Progenitor cell of endocrine pancreas (in vitro differentiated cells): ENCODE measurements at places on chromosomes 2 and 18. TPM values are rescaled to one million over a fixed set of nuclear protein-coding genes. Genes with fewer than 3 reads are reported as not detected.
A peak's percentile ranks its signal among the peaks of the same experiment; 100 is the strongest.

- peaks cover 4% of the 10 kb centered on the region for H3K27me3 ChIP-seq
- no peaks in the 10 kb centered on the region for H3K4me1 ChIP-seq
- no peaks in the 10 kb centered on the region for H3K36me3 ChIP-seq
- H3K27ac ChIP-seq: no peak overlapping the region
Observed at GRCh38 chr18:10153924-10154752, 240.3 kb downstream of the VAPA start.

DNA sequence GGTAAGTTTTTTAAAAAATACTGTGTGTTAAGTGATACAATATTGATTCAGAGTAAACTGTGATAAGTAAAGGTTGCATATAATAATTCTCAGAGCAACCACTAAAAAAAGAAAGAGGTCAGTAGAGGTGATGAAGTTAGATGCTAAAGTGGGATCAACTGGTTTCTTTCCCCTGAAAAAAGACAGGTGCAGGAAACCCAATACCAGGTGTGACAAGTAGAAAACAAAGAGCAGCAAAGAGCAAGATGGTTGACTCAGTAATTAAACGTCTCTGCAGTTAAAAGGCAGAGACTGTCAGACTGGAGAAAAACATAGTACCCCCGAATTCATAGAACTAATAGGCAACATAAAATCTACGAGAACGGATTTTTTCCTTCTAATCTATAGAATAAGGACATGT is 128.3 kb downstream of the ATP9B start:
- H3K4me1 ChIP-seq: peaks cover 5% of the 10 kb centered on the region
- no peak overlapping the region for H3K4me3 ChIP-seq
- no peak for DNase-seq
- H3K27ac ChIP-seq: peak overlapping the region; percentile 31
- H3K36me3 ChIP-seq: peaks cover 7% of the 10 kb centered on the region

- H3K36me3 ChIP-seq: no peaks in the 10 kb centered on the region
- peak overlapping the region; percentile 55 for H3K27ac ChIP-seq
- no peak for DNase-seq
- no peak overlapping the region for H3K4me3 ChIP-seq
Observed at GRCh38 chr18:28707006-28707405, 530.1 kb upstream of the CDH2 start.

GRCh38 chr2:72263043-72263775 is 115.5 kb upstream of the CYP26B1 start:
- no peak overlapping the region for H3K27ac ChIP-seq
- DNase-seq: no peak
- H3K4me1 ChIP-seq: peaks cover 19% of the 10 kb centered on the region
- H3K27me3 ChIP-seq: no peaks in the 10 kb centered on the region

DNA sequence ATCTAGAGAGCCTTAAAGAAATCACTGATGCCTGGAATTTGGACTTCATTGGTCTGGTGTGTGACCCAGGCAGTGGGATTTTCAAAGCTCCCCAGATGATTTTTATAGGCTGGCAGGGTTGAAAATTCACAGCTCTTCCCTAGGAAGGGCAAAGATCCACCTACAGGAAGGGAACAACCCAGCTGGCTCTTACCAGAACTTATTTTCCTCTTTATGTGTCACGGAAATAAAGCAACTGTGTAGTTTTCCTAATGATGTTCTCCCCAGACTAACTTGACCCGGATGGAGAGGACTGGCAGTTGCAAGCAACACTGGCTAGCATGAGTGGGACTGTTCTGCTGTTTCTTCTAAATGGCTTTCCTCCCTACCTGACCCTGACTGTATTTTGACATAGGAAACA is 235.6 kb downstream of the ALPK2 start:
- no peak overlapping the region for H3K27ac ChIP-seq
- no peak overlapping the region for H3K4me3 ChIP-seq
- DNase-seq: no peak
- peaks cover 48% of the 10 kb centered on the region for H3K36me3 ChIP-seq

The IL37 gene
- not detected in 2 replicates for total RNA-seq

The MC4R gene
- total RNA-seq: not detected in 2 replicates

DNA sequence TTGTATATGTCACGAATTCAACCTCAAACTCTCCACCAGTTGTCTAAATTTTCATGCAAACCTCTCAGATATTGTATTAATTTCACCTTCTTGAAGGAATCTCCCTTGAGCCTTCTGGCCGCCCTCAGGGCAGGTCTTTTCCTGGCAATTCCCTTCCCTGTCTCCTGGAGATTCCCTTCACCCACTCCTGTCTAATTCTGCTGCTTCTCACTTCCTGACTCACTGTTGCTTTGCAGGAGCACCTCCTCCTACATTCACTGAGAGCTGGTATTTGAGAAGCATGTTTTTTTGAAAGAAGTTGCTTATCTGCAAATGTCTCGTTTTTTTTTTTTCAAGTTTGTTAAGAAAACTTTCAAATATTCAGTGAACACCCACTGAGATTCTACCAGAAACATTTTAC is 79.9 kb upstream of the OTOS start:
- no peak overlapping the region for H3K27ac ChIP-seq
- no peaks in the 10 kb centered on the region for H3K36me3 ChIP-seq
- DNase-seq: no peak

GRCh38 chr2:19255481-19255880 is 102.9 kb downstream of the OSR1 start:
- H3K27ac ChIP-seq: peak overlapping the region; percentile 31
- no peak overlapping the region for H3K4me3 ChIP-seq
- peaks cover 2% of the 10 kb centered on the region for H3K4me1 ChIP-seq

The TTN gene
- 12.2 and 17.3 TPM in 2 replicates for total RNA-seq

GRCh38 chr18:8797206-8797605 is 91.8 kb downstream of the MTCL1 start:
- no peak overlapping the region for H3K4me3 ChIP-seq
- no peak for DNase-seq
- peaks cover 72% of the 10 kb centered on the region for H3K4me1 ChIP-seq
- no peaks in the 10 kb centered on the region for H3K27me3 ChIP-seq

DNA sequence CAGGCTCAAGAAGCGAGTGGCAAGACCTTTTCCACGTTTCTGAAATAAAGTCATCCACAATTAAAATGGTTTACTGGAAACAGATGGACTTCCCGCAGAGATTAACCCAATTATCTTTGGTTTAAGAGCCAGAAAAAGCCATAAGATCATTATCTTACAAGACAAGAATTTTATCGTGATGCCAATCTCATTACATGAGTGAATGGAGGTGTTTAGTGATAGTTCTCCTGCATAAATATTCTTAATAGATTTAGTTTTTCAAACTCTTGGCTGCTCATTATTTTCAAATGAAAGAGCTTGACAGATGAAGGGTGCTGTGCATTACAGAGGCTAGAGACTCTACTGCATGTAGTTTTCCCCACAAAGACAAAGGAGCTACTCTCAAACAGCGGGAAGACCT is 1028.4 kb upstream of the PIK3C3 start:
- no peak overlapping the region for H3K4me3 ChIP-seq
- H3K4me1 ChIP-seq: peaks cover 12% of the 10 kb centered on the region
- DNase-seq: no peak
- H3K27ac ChIP-seq: no peak overlapping the region
- no peaks in the 10 kb centered on the region for H3K27me3 ChIP-seq
- no peaks in the 10 kb centered on the region for H3K36me3 ChIP-seq

The OSBPL6 gene
- 2.0 and 2.4 TPM in 2 replicates for total RNA-seq

DNA sequence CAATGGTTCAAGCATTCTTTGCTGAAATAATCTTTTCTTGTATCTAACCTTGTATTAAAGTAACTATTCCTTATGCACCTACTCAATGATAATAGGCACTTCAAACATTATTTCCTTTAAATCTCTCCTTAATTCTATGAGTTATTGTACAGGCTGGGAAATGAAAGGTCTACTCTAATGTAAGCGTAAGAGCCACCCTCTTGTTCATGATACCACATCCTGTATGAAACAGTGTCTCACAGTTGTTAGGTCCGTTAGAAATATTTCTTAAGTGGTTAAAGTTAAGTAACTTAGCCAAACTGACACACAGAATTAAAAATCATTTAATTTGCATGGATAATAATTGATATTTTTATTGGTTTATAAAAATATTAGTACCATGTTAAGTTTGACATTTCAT is 162.5 kb upstream of the RPRM start:
- DNase-seq: no peak
- no peak overlapping the region for H3K4me3 ChIP-seq
- no peaks in the 10 kb centered on the region for H3K27me3 ChIP-seq
- no peak overlapping the region for H3K27ac ChIP-seq

DNA sequence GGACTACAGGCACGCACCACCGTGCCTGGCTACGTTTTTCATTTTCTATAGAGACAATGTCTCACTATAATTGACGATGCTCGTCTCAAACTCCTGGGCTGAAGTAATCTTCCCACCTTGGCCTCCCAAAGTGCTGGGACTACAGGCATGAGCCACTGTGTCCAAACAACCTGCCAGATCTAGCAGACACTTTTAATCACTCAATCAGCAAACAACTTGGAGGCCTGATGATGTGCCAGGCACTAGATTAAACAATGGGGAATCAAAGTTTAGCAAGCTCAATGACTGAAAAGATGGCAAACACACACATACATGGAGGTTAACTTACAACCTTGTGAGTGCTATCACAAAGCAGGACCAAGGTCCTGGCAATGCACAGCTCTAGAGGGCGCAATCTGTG is 29.8 kb upstream of the RMP24 start:
- H3K27ac ChIP-seq: no peak overlapping the region
- no peaks in the 10 kb centered on the region for H3K27me3 ChIP-seq
- no peak overlapping the region for H3K4me3 ChIP-seq
- no peaks in the 10 kb centered on the region for H3K36me3 ChIP-seq

The SCYGR4 gene
- not detected in 2 replicates for total RNA-seq

DNA sequence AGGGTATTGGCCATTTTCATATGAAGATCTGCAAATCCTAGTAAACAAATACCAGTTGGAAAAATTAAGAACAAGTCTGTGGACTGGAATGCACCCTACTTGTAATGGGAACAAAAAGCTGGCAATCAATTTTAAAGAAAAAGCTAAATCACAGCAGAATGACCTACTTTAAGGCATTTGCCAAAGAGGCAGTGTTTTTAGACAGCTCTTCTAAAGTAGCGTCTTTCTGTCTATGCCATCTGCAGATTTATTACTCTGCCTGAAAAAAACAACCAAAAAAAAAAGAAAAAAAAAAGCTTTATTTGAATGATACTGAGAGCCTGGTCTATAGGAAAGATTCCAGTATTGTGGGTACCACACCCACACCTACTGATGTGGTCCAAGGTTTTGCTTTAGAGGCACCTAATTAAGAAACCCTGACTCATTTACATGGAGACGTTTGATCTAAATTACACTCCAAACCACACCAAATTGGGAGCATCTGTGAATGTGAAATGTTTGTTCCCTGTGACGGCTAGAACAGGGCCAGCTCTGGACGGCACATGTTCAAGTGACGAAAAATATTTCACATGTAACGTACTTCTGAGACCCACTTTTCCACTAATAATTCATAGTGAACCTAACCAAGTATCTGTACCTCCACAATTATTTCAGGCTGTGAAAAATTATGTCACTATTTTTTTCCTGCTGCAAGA is 597.1 kb downstream of the ARHGAP15 start:
- peaks cover 11% of the 10 kb centered on the region for H3K27me3 ChIP-seq
- no peak overlapping the region for H3K27ac ChIP-seq
- H3K36me3 ChIP-seq: no peaks in the 10 kb centered on the region
- no peak for DNase-seq

The STARD6 gene
- not detected in 2 replicates for total RNA-seq

GRCh38 chr18:12038082-12038638 is 55.5 kb upstream of the ANKRD62 start:
- peak overlapping the region; percentile 38 for H3K27ac ChIP-seq
- peaks cover 1% of the 10 kb centered on the region for H3K36me3 ChIP-seq
- no peak for DNase-seq
- H3K4me3 ChIP-seq: peak overlapping the region; percentile 62
- H3K4me1 ChIP-seq: no peaks in the 10 kb centered on the region
- H3K27me3 ChIP-seq: peaks cover 36% of the 10 kb centered on the region

DNA sequence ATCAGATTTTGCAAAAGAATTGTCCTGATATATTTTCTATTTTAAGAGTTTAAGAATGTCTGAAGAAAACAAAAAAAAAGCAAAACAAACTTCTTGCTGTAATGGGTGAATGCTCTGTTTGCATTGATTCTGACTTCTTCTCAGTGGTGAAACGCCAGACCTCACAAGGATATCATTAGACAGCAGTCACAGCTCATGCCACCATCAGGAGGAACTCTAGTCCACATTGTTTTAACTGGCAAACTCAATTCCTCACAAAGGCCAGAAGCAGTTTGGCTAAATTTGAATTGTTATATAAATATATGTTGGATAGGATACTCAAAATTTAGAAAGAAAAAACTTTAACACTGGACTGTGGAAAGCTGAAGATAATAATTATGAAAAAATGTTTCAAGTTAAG is 89.4 kb downstream of the DOK6 start:
- no peak for DNase-seq
- H3K36me3 ChIP-seq: no peaks in the 10 kb centered on the region
- H3K27ac ChIP-seq: no peak overlapping the region
- H3K27me3 ChIP-seq: no peaks in the 10 kb centered on the region

DNA sequence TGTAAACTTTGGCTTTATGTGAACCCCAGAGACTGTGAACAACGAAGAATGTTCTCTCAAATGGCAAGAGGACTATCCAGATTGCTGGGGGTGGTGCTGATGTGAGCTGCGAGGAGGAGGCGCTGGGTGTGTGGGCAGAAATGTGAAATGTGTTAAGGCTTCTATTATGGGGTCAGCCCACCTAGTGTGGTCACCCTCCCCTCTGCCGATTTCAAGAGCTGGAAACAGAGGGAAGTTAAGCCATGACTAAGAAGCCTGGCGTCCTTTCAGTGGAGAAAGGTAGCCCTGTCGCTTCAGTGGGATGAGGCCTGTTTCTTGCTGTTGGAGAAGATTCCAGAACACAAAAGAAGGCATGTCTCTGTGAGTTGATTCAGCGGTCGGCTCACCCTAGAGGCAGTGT is 89.0 kb upstream of the KCTD1 start:
- H3K36me3 ChIP-seq: no peaks in the 10 kb centered on the region
- no peak for DNase-seq
- H3K4me3 ChIP-seq: no peak overlapping the region

- H3K27me3 ChIP-seq: no peaks in the 10 kb centered on the region
- no peaks in the 10 kb centered on the region for H3K36me3 ChIP-seq
- no peak for DNase-seq
- peak overlapping the region; percentile 96 for H3K4me3 ChIP-seq
- peak overlapping the region; percentile 99 for H3K27ac ChIP-seq
Observed at GRCh38 chr2:26344581-26345282, 1.2 kb upstream of the SELENOI start.

The CRYGC gene
- total RNA-seq: not detected in 2 replicates

The FSHR gene
- 0.44 and 0.74 TPM in 2 replicates for total RNA-seq

DNA sequence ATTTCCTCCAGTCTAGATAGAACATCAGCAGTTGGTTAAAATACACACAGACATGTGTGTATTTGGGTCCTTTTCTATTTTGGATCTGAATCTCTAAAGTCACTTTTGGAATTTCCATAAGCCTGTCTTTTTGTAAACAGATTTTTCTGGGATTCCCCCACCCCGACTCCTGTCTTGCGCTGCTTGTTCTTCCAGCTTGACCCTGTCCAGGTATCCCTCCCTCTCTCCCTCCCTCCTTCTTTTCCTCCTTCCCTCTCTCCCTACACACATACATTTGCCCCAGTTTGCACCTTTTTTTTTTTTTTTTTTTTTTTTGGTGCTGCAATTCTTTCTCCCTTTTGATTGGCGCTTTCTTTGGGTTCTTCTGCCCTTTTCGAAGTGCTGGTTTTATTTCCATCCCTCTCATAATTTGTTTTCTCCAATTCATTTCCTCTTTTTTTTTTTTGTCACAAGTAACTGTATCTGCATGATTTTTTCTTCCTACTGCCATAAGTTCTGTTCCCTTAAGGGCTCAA is 114.8 kb upstream of the SERTAD2 start:
- no peaks in the 10 kb centered on the region for H3K36me3 ChIP-seq
- H3K4me1 ChIP-seq: peaks cover 21% of the 10 kb centered on the region
- peaks cover 18% of the 10 kb centered on the region for H3K27me3 ChIP-seq
- DNase-seq: no peak
- H3K4me3 ChIP-seq: peak overlapping the region; percentile 85
- H3K27ac ChIP-seq: peak overlapping the region; percentile 83

The ONECUT2 gene
- total RNA-seq: 92.2 and 110 TPM in 2 replicates
